ENCODE measurements at places on chromosomes 16 and 17. TPM values are rescaled to one million over a fixed set of nuclear protein-coding genes. Genes with fewer than 3 reads are reported as not detected.

The ARHGDIG gene
- total RNA-seq, result 1.6 TPM

The NPIPA2 gene
- not detected for total RNA-seq

The GNGT2 gene
- 0.45 TPM for total RNA-seq

The MYOCD gene
- total RNA-seq, result 0.16 TPM

The HASPIN gene
- total RNA-seq, result 10.5 TPM

The CCDC40 gene
- total RNA-seq, result 5.2 TPM

The ABCC11 gene
- 0.09 TPM for total RNA-seq

The MPDU1 gene
- 127 TPM for total RNA-seq

The PLEKHG4 gene
- total RNA-seq, result 13.3 TPM

The TSNAXIP1 gene
- total RNA-seq, result 1.8 TPM

The KRT24 gene
- total RNA-seq, result not detected

The KRTAP4-3 gene
- total RNA-seq, result not detected

The CCL2 gene
- 11.1 TPM for total RNA-seq

The PSMD3 gene
- 73.5 TPM for total RNA-seq
